BJ (cell line): ENCODE measurements at places on chromosomes 1 and 21. TPM values are rescaled to one million over a fixed set of nuclear protein-coding genes. Genes with fewer than 3 reads are reported as not detected.

GRCh38 chr1:27575840-27576331 is 28.1 kb downstream of the AHDC1 start:
- no peak for DNase-seq

DNA sequence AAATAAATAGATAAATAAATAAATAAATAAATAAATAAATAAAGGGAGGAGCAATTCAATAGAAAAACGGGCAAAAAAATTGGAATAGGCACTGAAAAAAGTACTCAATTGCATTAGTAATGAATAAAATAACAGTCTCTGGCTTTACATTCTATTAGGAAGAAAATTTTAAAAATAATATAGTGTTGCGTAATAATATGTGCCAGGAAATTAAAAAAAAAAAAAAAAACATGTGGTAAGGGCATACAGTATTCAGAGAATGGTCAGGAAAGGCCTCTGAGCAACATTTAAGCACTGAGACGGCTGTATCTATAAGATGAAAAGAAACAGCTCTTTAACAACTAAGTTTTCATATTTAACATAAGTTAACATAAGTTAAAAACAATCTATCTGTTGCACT is 48.7 kb upstream of the GLIS1 start:
- DNase-seq: no peak

DNA sequence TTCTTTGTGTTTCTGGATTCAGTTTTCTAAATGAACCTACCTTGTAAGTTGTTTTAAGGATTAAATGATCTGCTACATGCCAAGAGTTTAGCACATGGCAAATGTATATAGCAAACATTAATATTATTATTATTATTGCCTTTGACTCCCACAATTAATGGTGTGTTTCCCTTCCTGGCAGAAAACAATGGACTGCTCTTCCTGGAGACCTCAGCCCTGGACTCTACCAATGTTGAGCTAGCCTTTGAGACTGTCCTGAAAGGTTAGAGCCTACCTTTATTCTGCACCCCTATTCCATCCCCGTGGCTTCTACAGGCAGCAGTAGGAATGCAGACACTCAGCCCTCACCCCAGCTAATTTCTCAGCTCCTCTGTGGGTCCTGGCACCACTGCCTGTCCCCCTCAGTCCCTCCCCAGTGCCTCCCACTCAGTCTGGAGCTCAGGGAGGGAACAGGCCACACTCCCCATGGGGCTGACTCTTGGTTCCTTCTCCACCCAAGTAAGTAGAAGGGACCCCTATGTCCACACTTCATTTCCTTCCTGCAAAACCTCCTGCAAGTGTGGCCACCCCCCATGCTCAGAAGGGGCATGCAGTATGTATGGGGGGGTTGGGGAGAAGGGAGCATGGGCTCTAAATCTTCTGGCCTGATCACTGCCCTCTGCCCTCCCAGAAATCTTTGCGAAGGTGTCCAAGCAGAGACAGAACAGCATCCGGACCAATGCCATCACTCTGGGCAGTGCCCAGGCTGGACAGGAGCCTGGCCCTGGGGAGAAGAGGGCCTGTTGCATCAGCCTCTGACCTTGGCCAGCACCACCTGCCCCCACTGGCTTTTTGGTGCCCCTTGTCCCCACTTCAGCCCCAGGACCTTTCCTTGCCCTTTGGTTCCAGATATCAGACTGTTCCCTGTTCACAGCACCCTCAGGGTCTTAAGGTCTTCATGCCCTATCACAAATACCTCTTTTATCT is 8.8 kb downstream of the RAB25 start:
- no peak for DNase-seq

GRCh38 chr1:29342351-29342750 is 106.0 kb downstream of the PTPRU start:
- DNase-seq: no peak

The IVL gene
- 0.05 TPM in 1 of 2 replicates, not detected in the other for polyA plus RNA-seq

- no peak for DNase-seq
Observed at GRCh38 chr1:226964611-226965486, 24.8 kb downstream of the COQ8A start.

DNA sequence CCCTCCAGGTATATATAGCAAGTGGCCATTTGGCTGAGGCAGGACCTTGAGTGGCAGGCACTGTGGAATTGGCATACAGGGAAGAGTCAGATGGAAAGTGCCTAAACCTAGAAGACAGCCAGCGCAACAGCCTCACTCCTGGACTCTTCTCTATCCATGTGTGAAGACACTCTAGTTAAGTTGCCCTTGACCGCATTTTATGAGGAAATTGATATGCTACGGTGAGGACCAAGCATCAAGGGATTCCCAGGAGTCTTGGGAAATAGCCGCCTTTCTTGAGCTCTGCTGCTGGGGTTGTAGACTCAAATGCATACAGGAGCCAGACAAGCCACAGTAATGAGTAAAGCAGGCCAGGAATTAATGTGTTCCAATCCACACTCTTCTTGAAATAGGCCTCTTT is 145.9 kb upstream of the KAZN start:
- DNase-seq: no peak
